Smooth muscle cell of the umbilical artery (primary cell): ENCODE measurements at places on chromosomes 1 and 21. TPM values are rescaled to one million over a fixed set of nuclear protein-coding genes. Genes with fewer than 3 reads are reported as not detected.

Gene MTR
- 34.4 and 40.7 TPM in 2 replicates for total RNA-seq

Gene TTC39A
- total RNA-seq: 0.30 and 0.51 TPM in 2 replicates

Gene MTF1
- total RNA-seq: 4.2 and 6.7 TPM in 2 replicates

Gene TCEA3
- 9.8 and 13.9 TPM in 2 replicates for total RNA-seq

Gene EPHA10
- not detected in 2 replicates for total RNA-seq

Gene PEX19
- 40.2 and 46.9 TPM in 2 replicates for total RNA-seq

Gene SHISA4
- total RNA-seq: 15.1 and 23.2 TPM in 2 replicates

Gene CLEC20A
- total RNA-seq: not detected in 2 replicates

Gene ACKR1
- total RNA-seq: not detected in 2 replicates

Gene DNASE2B
- total RNA-seq: not detected in 2 replicates

Gene CA14
- total RNA-seq: not detected in 2 replicates

Gene LRRN2
- total RNA-seq: not detected in 2 replicates

Gene OPRD1
- total RNA-seq: not detected in 2 replicates

Gene MMEL1
- total RNA-seq: 0.37 TPM in 1 of 2 replicates, not detected in the other

Gene SUSD4
- total RNA-seq: under 0.01 and 0.09 TPM in 2 replicates

Gene CD247
- total RNA-seq: not detected in 2 replicates

Gene ABCG1
- total RNA-seq: 0.30 and 0.60 TPM in 2 replicates

Gene CELA3B
- not detected in 2 replicates for total RNA-seq

Gene KIAA0319L
- 91.8 and 96.3 TPM in 2 replicates for total RNA-seq

Gene CFAP107
- not detected in 2 replicates for total RNA-seq

Gene SAMD13
- 0.30 and 0.42 TPM in 2 replicates for total RNA-seq

Gene XCL1
- total RNA-seq: not detected in 2 replicates

Gene CROCC
- 14.2 and 20.5 TPM in 2 replicates for total RNA-seq

Gene NDUFS5
- 545 and 622 TPM in 2 replicates for total RNA-seq

Gene MAB21L3
- total RNA-seq: 0.09 TPM in 1 of 2 replicates, not detected in the other

Gene TMEM234
- total RNA-seq: 17.0 and 18.1 TPM in 2 replicates

Gene AUNIP
- total RNA-seq: 0.30 and 1.8 TPM in 2 replicates

Gene CNR2
- not detected in 2 replicates for total RNA-seq

Gene OR2L3
- not detected in 2 replicates for total RNA-seq

Gene KLF18
- total RNA-seq: not detected in 2 replicates
